ENCODE measurements at places on chromosomes 3 and 15.
A peak's percentile ranks its signal among the peaks of the same experiment; 100 is the strongest.

- DNase-seq: no peak
Measured at GRCh38 chr3:187958432-187959003, 195.4 kb upstream of the LPP start.

DNA sequence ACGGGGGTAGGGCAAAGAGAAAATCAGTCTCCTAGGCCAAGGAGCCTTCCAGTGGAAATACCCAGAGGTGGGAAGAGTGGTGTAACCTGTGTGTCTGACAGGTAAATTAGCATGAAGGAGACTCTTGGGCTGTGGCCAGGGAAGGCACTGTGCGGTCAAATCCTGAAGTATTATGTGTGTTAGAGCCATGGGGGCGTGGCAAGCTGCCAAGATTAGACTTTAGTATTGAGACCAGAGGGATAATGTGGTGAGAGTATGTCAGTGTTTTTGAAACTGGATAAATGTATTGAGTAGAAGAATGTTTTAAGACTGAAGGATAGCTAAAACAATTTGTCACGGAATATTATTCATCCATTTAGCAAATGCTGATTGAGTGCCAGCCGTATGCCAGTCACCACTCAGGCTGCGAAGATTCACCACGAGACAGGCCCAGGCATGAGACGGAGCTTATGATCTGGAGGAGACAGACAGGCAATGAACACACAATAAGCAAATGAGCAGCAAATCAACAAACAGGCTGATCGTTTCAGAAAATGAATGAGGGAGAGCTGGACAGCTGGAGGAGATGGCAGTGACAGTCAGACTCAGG lies 445.9 kb downstream of the MCTP2 start:
- DNase-seq: no peak

DNA sequence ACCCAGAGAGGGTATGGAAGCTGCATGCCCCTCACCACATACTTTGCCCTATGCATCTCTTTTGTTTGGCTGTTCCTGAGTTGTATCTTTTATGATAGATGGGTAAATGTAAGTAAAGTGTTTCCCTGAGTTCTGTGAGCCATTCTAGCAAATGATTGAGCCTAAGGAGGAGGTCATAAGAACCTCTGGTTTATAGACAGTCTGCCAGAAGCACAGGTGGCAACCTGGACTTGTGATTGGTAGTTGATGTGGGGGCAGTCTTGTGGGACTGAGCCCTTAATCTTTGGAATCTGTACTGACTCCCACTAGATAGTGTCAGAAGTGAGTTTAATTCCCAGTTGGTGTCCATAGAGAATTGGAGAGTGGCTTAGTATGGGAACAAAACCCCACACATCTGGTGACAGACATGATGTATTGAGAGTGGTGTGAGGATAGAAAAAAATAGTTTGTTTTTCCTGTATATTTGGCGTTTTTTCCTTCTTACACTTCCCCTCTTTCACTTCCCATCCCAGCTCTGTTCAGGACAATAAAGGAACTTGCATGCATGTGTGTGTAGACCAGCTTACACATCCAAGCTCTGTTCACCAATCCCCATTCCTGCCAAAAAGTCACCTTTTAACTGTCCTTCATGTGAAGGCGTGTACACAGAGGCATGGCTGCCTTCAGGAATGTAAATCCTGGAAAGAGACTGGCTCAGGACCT lies 38.1 kb upstream of the SPPL2A start:
- no peak for DNase-seq

- peak; percentile 24 for DNase-seq
Measured at GRCh38 chr3:189270248-189270832, 98.6 kb downstream of the TPRG1 start.

DNA sequence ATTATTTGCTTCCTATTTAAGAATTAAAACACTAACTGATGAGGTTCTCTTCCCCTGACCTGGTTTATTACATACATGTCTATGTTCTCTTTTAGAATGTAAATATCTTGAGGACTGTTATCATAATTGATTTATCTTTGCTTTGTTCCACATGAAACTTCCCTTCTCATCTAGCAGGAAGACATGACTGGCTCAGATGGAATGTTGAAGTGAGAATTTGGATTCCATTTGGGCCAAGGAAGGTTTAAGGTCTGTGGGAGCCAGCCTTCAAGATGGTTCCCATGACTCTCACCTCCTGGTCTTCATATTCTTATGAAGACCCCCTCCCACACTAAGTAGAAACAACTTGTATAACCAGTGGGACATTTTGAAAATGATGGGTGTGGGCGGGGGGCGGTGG lies 222.2 kb upstream of the GADL1 start:
- DNase-seq: no peak

DNA sequence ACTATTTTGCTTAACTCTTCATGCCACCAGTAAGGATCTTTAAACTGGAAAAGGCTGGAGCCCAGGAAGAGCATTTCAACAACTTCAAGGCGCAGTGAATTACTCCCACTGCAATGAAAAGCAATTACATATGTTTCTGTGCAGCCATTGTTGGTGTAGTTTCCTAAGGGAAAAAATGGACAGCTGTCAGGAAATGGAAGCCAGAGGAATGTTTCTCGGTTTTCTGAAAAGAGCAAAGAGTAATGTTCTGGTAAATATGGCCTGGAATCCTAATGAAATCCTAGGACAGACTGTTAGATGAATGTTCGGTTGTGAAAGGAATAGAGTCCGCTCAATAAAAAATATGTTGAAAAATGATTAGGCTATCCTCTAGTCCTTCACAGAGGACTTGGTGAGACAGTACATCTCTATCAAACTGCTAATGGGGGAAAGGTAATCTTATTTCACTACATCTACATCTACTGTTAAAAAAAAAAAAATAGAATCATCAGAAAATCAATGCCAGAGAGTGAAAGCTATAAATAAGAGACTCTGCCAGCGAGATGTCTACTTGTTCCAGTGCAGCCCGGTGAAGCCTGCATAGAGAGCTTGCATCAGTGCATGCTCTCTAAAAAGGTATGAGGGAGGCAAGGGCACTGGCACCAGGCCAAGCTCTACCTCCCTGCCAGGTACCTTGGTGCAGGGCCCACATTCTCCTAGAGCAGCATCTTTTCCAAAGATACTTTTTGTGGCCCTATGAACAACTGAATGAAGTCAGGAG lies 68.2 kb upstream of the TJP1 start:
- no peak for DNase-seq

Data from hippocampal formation (tissue), 2 donors.